ENCODE measurements at places on chromosomes 1 and 21.

GRCh38 chr1:184199438-184200085 is 148.0 kb downstream of the TSEN15 start:
- peak; percentile 50 for DNase-seq

DNA sequence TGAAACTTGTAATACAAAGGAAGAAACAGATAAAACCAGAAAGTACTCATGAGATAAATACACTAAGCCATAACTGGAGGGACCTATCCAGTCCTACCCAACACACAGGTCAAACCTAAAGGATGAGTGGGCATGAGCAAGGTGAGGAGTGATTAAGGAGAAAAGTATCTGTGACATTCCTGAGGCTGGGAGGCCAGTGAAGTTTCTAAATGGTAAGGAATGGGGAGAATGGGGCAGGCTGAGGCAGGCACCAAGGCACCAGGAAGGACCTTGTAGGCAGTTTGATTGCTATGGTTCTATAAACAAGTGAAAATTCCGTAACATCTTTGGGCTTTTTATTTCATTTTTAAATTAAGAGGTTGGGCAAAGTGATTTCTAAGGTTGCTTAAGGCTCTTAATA is 10.4 kb downstream of the DDX59 start:
- DNase-seq: no peak

DNA sequence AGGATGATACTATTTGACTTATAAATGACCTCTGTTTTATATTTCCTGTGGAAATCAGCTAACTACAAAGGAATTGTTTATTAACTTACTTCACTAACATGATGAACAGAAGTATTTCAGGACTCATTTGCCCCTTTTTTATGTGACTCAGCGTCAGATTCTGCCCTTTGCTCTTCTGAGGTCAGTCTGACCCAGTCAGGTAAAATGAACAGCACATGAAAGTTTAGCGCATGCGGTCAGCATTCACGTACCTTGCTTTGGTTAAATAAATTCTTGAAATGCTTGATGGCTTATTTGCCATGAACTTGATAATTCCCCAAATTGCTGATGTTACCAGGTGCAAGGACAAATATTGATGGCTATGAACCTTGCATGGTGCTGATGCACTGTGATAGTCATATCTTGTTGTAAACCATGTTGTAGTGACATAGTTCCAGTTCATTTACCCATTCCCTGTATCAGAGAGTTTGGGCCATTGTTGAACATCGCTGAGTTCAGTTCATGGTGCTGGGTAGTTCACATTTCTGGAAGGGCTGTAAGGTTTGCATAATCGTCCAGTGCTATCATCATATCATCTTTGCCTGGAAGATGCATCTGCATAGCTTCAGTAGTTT is 133.4 kb downstream of the NFIA start:
- DNase-seq: no peak

DNA sequence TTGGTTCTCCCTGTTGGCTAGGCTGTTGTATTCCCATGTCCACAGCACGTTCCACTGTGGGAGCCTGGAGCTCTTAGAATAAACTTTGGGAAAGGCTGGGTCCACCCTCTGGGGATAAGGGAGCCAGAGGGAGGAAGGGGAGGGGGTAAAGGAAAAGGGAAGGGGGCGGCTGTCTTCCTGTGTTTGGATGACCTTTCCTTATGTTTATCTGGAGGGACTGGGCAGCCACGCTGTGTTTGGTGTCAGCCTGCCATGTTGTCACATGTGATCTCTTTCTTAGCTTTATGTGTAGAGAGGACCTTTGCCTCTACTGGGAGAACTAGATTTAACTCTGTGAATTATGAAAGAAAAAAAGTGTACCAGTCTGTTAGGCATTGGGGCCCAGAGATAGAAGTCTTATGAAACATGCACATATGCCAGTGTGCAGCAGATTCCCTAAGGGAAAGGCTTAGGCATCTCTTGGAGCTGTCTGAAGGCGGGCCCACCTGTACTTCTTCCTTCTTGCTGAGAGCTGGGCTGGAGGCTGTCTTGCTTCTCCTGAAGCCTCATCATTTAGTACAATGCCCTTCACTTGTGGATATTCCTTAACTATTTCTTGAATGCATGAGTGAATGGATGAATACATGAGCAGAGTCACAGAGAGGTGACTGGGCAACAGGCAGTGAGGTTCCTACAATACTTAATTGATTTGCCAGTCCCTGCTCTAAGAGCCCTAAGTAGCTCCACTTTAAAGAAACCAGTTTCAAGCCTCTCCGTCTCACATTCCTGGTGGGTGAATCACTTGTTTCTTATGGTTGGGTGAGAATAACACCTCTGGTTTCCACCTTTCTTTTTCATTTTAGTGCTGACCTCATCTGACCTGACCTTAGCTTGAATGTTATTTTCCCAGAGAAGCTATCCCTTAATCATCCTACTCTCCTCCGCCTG is 62.5 kb upstream of the ARHGAP29 start:
- DNase-seq: no peak

DNA sequence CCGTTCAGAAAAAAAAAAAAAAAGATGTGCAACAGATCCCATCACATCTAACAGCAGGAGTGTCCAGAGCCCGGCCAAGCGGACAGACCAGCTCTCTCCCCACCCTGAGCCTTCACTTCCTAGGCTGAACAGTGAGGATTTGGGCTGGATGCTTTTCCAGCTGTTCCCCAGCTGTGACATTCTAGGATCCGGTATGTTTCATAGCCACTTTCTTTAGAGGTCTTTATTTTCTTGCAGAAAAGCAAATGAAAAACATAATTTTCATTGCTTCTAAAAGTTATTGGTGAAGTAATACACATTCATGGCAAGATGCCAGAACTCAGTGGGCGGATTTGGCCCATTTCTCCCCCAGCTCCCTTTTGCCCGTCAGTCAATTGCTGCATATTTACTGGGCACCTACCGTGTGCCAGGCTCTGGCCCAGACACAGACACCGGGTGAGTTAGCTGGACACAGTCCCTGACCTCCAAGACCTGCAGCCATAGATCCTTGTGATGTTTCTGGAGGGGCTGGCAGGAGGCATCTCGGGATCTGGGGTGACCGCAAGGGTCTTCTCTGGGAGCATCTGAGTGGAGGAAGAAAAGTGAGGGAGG is 213.7 kb upstream of the VAMP3 start:
- DNase-seq: no peak
